Stimulated activated naive CD4-positive, alpha-beta T cell (primary cell): ENCODE measurements at places on chromosomes 6 and 20.

- no peak for DNase-seq
Observed at GRCh38 chr6:156890627-156891314, 113.6 kb downstream of the ARID1B start.

GRCh38 chr6:109269057-109269456 is 113.2 kb downstream of the CD164 start:
- no peak for DNase-seq

GRCh38 chr6:158879180-158879579 is 60.0 kb upstream of the EZR start:
- no peak for DNase-seq

DNA sequence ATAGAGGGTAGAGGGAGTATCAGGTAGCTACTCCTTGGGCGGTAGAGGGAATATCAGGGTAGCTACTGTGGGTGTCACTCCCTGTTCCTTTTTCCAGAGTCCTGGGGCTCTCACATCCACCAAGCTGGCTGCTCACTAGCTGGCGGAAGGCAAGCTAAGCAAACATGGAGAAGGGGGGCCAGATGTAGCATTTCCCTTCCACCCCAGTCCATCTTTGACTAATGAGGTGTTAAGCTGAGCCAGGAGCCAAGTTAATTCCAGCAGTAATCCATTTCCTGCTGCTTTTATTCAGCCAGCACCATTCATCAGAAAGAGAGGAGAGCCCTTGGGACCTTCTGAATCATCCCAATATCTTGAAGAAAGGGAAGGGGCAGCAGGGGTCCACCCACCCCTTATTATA is 330.0 kb downstream of the ZFAND3 start:
- no peak for DNase-seq

GRCh38 chr6:169340395-169340794 is 86.7 kb upstream of the THBS2 start:
- no peak for DNase-seq

DNA sequence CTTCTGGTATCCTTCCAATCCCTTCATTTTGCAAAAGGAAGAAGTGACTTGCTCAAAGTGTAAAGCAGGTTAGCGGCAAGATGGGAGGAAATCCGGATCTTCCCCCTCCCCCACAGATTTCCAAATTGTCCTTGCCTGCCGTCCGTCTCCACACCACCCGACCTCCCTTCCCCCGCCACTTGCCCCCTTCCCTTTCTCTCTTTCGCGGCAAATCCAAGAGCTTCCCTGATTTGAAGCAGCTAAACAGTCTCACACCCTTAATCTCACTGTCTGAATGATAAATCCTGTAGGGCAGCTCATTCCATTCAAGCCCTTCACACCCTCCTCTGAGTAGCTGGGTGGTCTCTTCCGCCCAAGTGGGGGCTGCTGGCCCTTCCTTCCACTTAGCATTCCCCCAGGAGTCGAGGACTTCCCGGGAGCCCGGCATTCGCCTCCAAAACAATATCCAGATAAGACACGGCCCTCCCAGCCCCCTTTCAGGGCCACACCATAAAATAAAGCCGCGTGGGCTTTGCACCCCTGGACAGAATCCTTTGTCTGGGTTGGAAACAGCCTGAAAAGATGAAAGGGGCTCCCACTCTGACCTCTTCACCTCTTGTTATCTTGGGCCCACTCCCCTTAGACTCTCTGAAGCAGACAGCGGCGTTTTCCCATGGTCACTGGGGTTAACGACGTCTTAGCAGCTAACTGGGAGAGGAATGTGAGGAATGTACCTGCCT is 44.0 kb upstream of the PIM1 start:
- no peak for DNase-seq

GRCh38 chr6:32982084-32982701 is 13.8 kb downstream of the BRD2 start:
- DNase-seq, result no peak

GRCh38 chr6:12138381-12138780 is 126.3 kb downstream of the HIVEP1 start:
- DNase-seq, result peak; percentile 61

GRCh38 chr6:46204880-46205650 is 34.3 kb upstream of the ENPP5 start:
- DNase-seq, result no peak

GRCh38 chr20:14832630-14833029 is 495.2 kb upstream of the FLRT3 start:
- no peak for DNase-seq

DNA sequence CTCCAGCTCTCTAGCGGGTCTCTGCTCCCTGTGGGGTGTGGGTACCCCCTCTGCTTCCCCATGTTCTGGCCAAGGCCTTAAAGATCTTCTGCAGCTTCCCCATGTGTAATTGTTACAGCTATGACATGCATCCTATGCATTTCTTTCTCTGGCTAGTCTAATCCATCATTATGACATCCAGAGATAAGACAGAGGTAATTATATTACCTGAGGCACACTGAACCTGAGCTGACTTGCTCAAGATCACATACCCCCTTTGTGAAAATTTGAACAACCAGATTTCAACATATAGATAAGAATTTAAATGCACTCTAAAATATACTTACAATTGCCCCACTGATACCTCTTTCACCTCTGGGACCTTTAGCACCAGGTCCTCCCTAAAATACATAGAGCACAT is 102.4 kb downstream of the COL12A1 start:
- DNase-seq, result no peak

GRCh38 chr6:116662202-116662601 is 6.4 kb downstream of the ZUP1 start:
- no peak for DNase-seq

DNA sequence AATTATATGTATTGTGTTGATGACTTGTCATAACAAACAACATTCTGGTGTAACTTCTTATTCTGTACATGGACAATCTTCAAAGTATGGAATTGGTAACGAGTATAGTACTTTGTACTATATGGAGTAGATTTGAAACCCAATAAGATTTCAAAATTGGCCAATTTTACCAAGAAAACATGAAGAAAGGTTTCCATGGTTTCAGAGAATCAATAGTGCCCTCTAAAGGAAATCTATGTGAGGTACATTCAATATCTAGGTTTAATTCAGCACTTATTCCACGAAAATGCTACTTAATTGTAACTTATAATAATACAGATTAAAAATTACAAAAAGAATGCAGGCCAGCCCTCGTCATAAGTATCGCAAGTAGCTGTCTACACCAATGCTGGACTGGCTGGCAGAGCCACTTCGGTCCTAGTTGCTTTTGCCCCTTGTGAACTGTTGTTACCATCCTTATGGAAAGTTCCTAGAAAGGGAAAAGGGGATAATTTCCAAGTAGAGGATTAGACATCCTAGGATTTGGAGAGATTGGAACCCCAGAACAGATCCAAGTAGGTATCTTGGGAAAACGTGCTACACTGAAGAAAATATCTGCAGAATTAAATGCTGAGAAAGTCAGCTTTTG is 70.9 kb downstream of the LCA5 start:
- DNase-seq, result no peak

- no peak for DNase-seq
Observed at GRCh38 chr6:4902363-4902762, 101.5 kb downstream of the RPP40 start.

GRCh38 chr20:46139908-46140482 is 21.9 kb downstream of the CD40 start:
- no peak for DNase-seq

- no peak for DNase-seq
Observed at GRCh38 chr20:17473659-17474058, 57.5 kb downstream of the BFSP1 start.

DNA sequence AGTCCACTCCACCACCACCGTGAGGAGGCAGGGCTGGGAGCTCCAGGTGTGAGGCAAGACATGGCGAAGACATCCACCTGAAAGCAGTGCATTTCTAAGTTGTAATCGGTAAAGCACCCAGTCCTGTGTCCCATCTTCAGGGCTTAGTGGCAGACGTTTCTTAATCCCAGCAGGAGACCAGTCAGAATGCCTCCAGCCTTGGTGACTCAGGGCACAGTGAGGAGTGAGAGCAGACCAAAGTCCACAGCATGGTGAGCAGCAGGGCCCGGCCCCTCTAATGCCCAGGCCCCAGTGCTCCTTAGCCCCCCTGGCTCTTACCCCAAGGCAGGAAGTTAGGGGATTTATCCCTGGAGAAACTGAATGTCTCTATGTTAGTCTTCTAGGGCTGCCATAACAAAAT is 183.9 kb downstream of the SYNDIG1 start:
- DNase-seq, result no peak

- no peak for DNase-seq
Observed at GRCh38 chr6:135323202-135323668, 142.1 kb downstream of the MYB start.

DNA sequence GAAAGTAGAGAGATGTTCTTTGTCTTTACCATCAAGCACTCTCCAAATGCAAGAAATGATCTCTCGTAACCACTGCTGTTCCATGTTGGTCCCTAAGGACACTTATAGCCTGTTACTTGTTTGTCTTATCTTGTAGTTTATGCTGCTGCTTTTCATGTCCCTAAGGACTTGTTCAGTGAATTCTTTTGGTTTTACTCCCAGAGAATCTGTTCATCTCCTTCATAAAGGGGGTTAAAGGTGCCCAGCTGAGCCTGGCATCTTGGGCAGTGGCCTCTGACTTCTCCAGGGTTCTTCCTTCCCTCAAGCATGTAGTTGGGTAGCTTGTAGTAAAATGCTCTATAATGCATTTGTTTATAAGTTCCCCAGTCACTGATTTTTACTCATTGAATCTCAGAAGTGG is 864 bp upstream of the PKIG start:
- DNase-seq, result no peak

DNA sequence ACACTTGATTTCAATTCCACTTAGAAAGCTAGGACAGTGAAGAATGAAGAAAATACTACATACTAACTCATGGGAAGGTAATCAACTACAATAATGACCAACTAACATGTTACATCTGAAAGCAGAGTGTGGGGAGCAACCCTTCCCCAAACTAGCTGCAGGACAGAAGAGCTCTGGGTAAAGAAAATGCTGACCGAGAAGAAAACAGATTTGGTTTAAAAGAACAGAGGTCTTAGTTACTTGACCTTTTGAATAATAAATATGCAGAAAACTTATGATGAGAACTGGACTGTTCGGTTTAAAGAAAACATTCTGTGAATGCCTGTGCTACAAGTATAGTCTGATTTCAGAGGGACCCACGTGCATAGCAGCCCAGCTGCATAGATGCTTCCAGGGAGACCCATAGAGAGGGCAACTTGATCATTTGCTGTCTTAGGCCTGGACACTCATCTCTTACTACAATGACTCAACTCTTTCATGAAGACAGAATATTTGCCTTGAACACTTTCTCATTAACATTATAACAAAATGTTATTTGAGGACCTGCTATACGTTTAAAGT is 53.5 kb downstream of the RALGAPA2 start:
- DNase-seq, result no peak

DNA sequence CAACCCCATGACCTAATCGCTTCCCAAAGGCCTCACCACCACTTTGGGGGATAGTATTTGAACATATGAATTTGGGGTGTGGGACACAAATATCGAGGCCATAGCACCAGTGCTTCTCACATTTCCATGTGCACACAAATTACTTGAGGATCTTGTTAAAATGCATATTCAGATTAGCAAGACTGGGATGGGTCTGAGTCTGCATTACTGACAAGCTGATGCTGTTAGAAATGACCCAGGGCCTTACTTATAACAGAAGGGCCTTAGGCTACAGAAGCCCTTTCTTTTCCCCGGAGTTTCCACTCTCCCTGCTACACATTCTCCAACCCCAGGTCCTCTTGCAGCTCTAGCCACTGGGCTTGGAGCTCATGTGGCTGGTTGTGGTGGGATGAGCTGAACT is 141.5 kb upstream of the LRFN2 start:
- no peak for DNase-seq

GRCh38 chr6:81997090-81997926 is 244.8 kb upstream of the TENT5A start:
- DNase-seq, result no peak

GRCh38 chr6:39196673-39197091 is 32.6 kb downstream of the KCNK5 start:
- no peak for DNase-seq

- no peak for DNase-seq
Observed at GRCh38 chr20:8428988-8429387, 296.9 kb downstream of the PLCB1 start.

GRCh38 chr6:1609648-1610496 is at the start of gene FOXC1:
TSS of gene FOXC1 (plus strand) at chr6:1609915. CDS start at chr6:1610446, 531 bp downstream.
- no peak for DNase-seq

- DNase-seq, result no peak
Observed at GRCh38 chr6:33978412-33979150, 167.3 kb downstream of the GRM4 start.
